ENCODE measurements at places on chromosomes 13 and 19.

GRCh38 chr13:32086791-32087441 is 55.3 kb downstream of the FRY start:
- DNase-seq = no peak

- DNase-seq = no peak
These were observed 57.0 kb downstream of the RBM26 start for GRCh38 chr13:79349011-79349410.

GRCh38 chr13:38703255-38703654 is 16.4 kb downstream of the FREM2 start:
- DNase-seq = no peak

DNA sequence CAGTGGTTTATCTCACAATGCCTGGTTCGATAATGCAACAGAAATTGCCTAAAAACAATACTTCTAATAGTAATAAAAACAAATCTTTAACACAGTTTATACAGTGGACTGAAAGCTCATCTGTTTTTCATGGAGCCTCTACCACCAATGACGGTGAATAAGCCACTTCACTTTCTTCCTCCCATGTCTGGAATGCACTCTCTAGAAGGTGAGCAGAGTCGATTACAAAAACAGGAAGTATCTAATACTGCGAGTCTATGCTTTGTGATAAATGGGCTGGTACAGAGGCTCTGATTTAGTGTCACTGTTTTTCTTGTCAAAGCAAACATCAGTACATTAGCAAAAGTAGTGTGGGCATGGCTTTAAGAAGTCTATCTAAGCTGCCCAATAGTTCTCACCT is 1348.6 kb upstream of the SLC10A2 start:
- no peak for DNase-seq

GRCh38 chr19:35266520-35267352 is 2.0 kb upstream of the USF2 start:
- DNase-seq = no peak

DNA sequence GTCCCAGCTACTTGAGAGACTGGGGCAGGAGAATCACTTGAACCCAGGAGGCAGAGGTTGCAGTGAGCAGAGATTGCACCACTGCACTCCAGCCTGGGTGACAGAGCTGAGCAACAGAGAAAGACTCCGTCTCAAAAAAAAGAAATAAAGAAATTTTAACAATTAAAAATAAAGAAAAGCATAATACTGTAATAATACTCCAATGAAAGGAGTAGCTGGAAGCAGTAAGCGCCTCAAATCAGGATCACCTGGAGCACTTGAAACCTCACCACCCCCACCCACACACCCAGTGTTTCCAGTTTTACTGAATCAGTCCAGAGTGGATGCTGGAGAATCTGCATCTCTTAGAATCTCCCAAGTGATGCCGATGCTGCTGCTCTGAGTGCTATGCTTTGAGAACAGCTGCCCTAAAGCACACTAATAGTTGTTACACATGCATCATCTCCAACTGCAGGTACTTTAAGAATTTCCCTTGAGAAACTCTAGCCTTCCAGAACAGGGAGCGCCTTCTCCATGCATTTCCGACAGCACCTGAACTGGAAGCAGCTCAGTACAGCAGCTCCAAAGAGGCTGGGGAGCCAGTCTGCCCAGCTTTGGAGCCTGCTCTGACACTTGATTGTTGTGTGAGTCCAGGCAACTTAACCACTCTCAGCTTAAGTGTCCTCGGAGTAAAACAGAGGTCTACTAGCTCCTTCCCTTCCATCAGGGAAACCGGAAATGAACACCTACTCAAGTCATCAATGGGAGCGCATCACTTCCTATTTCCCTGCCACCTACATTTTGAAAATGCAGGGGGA is 2.9 kb downstream of the ABCC4 start:
- DNase-seq = no peak

DNA sequence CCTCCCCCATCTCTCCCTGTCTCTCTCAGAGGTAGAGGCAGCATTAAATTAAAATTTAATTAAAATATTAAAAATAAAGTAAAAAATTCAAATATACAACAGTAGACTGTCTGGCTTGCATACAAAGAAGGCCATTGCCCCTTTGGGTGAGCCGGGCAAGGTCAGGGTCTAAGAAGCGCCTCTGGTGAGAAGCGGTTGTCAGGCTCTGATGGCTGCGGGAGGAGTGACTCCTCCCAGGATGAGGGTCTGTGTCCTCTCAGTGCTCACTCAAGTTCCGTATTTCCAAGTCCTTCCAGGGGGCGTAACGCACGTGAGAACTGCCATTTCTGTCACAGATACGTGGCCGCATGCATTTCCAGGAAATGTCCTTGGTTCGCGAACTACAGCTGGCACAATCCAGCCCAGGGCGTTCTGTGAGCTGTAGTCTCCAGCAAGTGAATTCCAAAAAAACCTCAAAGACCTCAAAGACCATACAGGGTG is 737 bp upstream of the ZNF181 start:
- no peak for DNase-seq

DNA sequence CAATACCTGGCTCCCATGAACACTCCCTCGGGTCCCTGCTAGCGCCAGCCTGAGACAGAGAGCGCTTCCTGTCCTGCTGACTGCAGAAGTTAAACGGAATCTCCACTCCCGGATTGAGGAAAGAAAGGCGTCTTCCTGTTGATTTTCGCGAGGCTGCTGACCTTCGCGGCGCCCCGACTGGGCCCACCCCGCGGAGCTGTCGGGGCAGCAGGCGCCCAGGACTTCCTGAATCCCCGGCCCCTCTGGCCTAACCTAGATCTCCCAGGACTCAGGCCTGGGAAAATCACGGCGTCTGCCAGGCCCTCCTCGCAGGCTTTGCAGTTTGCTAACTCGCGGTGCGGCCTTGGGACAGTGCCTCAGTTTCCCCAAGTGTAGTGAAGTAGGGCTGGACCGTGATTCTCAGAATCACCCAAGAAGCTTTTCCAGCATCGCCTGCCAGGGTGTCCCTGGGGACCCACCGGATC is 108.8 kb downstream of the KCTD15 start:
- DNase-seq = no peak

DNA sequence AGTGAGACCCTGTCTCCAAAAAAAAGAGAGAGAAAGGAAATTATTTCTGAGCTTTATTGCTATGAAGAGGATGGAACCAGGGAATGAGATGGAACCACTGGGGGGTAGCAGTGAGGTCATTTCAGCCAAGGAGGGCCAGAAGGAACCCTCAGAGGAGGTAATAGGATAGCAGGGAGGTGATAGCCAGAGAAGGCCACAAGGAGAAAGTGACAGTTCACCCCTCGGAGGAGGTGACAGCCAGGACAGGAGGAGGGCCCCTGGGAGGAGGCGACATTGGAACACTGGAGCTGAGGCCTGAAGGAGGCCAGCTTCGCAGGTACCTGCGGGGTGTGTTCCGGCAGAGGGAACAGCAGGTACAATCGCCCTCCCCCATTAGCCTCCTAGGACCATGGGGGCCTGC is 675 bp upstream of the PGPEP1 start:
- DNase-seq = no peak

DNA sequence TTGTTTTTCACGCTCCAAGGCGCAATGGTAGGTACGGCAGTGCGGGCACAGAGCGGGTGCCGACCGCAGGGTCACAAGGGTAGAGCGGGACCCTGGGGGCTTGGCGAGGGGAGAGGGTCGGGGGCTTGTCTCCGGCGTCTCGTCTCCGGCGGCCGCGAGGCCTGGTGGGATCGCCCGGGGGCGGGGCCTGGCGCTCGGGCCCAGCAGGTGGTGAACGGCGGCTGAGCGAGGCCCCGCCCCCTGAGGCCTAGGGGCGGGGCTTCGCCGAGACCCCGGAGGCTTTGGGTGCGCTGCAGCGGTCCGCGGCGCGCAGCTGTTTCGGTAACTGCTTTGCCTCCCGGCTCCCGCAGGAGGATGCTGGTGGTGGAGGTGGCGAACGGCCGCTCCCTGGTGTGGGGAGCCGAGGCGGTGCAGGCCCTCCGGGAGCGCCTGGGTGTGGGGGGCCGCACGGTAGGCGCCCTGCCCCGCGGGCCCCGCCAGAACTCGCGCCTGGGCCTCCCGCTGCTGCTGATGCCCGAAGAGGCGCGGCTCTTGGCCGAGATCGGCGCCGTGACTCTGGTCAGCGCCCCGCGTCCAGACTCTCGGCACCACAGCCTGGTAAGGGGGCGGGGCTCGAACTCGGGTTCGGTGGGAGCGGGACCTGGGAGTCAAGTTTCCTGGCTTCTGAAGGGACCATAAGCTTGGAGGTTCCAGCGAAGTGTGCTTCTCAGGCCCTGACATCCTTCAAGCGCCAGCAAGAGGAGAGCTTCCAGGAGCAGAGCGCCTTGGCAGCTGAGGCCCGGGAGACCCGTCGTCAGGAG is at the start of gene TSEN34:
Gene TSEN34, plus strand, starts transcription at position 298 of the 800 bp plus-strand sequence. Its CDS starts 57 bp downstream, at position 355.
- no peak for DNase-seq

DNA sequence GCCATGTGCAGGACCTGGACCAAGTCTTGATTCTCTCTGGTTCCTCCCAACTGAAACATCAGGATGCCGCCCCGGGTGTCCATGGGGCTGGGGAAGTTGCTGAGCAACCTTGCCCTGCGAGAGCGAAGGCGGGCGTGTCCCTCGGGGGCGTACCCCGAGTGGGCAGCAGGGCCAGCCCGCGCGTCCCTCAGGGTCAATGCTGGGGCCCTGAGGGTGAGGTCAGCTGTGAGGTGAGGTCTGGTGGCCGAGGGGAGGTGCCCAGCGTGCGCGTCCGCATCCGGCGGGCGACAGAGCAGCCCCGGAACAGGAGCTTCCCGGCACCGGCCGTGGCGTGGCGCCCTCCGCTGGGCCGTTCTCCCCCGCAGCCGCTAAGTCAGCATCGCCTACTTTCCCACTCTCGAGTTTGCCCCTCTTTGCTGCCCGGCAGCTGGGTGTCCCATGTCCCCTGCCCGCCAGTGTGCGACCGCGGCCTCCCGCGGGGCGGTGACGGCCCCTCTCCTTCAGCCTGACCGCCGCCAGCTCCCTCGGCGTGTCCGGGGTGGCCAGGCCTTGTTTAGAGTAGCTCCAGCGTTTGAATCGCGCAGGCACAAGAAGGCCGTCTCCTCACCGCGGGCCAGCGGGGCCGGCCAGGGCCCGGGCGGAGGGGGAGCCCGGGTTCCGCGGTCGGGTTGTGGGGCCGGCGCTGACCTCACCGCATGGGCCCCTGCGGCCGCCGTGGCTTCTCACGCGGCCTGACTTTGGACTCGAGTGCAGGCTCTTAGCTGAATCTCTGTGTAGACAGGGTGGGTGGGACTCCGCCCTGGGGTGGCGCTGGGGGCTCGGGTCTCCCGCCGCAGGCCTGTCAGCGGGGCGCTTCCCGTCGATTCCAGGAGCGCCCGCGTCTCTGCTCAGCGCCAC is 33.0 kb downstream of the GJA3 start:
- no peak for DNase-seq

DNA sequence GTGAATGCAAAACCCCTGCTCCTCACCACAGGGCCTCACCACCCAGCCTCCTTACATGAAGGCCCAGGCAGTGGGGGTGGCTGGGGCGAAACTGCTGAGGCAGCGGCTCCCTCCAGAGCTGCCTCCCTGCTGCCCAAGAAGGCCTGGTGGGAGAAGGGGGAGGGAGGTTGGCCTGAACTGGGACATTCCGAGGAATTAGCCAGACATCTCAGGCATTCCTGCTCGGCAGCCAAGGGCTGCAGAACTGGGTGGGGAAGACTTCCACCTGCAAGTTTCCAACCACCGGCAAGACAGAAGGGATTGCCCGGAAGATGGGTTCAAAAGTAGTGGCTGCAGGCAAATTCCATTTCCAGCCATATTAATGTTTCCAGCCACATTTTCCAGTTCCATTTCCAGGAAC is 2.3 kb upstream of the PSPN start:
- no peak for DNase-seq

- no peak for DNase-seq
These were observed 50.5 kb downstream of the SOX1 start for GRCh38 chr13:112117258-112117954.

- DNase-seq = no peak
These were observed 9.5 kb downstream of the PRR36 start for GRCh38 chr19:7864690-7865074.

DNA sequence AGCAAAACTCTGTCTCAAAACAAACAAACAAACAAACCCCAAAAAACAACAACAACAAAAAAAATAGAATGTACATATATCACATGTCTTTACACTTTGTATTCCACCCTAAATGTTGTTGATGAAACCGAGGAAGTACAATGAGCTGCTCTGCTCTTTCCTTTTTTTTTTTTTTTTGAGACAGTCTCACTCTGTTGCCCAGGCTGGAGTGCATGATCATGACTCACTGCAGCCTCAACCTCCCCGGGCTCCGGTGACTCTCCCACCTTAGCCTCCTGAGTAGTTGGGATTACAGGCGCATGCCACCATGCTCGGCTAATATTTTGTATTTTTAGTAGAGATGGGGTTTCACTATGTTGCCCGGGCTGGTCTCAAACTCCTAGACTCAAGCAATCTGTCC is 30.6 kb upstream of the LRP3 start:
- DNase-seq = no peak

GRCh38 chr13:77028202-77028601 is 1.2 kb upstream of the FBXL3 start:
- DNase-seq = no peak

- DNase-seq = no peak
These were observed 62.2 kb upstream of the MYCBP2 start for GRCh38 chr13:77388944-77389624.

DNA sequence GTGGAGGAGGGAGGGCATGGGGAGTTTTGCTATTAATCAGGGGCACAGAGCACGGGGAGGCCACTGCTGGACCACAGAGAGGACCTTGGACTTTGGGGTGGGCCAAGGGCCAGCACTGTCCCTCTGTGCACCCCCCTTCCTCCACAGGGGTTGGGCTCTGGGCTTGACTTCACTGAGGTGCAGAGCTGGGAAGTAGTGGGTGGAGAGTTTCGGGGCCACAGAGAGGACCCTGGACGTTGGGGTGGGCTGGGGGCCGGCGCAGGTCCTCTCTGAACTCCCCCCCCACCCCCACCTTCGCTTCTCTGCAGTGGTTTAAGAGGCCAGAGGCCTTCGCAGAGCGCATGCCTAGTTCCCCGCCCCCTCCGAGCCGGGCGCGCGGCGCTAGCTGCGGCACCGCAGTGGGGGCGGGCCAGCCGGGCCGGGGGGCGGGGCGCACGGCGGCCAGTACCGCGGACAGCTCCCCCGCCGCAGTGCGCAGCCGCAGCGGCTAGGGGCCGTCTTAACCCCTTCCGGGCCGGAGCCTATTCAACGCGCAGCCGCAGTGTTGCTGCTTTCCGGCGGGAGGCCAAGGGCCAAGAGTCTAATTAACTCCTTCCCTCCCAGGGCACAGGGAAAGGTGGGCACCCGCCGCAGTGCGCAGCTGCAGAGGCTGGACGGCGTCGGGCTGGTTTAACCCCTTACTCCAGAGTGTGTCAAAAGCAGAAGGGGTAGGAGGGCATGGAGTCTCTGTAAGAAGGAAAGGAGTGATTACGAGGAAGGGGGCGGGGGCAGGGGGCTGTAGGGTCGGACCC is 3.7 kb downstream of the KCNC3 start:
- no peak for DNase-seq

- no peak for DNase-seq
These were observed 4.3 kb upstream of the ACP5 start for GRCh38 chr19:11581740-11582139.

GRCh38 chr19:13428352-13428751 is 77.9 kb downstream of the CACNA1A start:
- no peak for DNase-seq

- DNase-seq = no peak
These were observed 571.6 kb downstream of the TBC1D4 start for GRCh38 chr13:74910415-74910814.
